ENCODE measurements at places on chromosomes 5 and 9. TPM values are rescaled to one million over a fixed set of nuclear protein-coding genes. Genes with fewer than 3 reads are reported as not detected.

The C5orf58 gene
- not detected for total RNA-seq

The SLC22A4 gene
- 2.5 TPM for total RNA-seq

The FAM169A gene
- total RNA-seq = 126 TPM

The PTPRD gene
- 248 TPM for total RNA-seq

The ARL14EPL gene
- total RNA-seq = not detected

The CRB2 gene
- total RNA-seq = 17.1 TPM

Data from diencephalon (tissue), 1 donor.